ENCODE measurements at places on chromosomes 13 and 19.

GRCh38 chr13:101711307-101712025 lies 259.0 kb downstream of the ITGBL1 start:
- DNase-seq: no peak

DNA sequence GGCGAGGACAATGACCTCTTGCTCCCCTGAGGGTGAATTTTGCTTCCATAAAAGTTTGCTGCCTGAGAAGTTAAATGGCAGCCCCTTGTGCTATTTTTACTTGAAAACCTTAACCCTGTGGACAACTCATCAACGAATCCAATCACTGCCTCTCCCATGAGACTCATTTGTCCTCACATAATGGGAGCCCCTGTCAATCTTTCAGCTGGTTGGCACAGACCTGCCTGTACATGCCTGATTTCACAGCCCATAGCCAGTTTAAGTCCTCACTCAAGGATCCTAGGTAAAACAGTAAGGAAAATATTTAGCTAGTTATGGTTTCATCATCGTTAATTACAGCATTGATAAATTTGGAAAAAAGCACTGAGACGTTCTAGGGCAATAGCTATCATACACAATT lies 207.4 kb downstream of the NHLRC3 start:
- DNase-seq: no peak

GRCh38 chr13:27432611-27433210 lies 8.3 kb downstream of the GTF3A start:
- no peak for DNase-seq

DNA sequence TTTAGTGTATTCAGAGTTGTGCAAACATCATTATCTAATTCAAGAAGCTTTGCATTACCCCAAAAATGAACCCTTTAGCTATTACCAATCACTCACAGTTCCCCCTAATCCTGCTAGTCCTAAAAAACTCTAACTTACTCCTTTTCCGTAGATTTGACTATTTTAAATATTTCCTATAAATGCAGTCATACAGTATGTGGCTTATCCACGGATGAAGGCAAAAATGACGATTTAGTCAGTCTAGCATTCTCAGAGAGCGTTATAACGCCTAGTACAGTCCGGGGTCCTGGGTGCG lies 587 bp upstream of the ZNF383 start:
- no peak for DNase-seq

- no peak for DNase-seq
Measured at GRCh38 chr19:39324242-39324842, 3.7 kb upstream of the LRFN1 start.

- DNase-seq: peak; percentile 64
Measured at GRCh38 chr19:4304538-4305256, at the start of gene FSD1. Gene FSD1, plus strand, starts transcription at chr19:4304598. Its CDS starts 149 bp downstream, at chr19:4304747.

GRCh38 chr13:50915565-50915964 lies 6.0 kb downstream of the RNASEH2B start:
- no peak for DNase-seq

DNA sequence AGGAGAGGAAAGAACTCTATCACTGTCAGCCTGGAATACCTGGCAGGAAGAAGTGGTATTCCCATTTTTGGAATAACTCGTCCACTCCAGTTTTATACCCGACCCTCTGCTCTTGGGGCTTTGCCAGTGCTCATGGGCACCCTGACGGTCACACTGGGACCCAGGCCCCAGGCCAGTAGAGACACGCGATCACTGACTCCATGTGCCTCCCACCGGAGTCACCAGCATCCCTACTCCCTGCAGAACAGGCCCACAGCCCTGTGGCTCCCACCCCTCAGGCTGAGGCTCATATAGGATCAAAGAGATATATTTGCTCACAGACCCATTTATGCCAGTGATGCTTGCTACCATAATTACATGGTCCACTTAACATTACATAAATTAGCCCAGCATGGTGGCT lies 3.5 kb downstream of the GRTP1 start:
- DNase-seq: no peak

DNA sequence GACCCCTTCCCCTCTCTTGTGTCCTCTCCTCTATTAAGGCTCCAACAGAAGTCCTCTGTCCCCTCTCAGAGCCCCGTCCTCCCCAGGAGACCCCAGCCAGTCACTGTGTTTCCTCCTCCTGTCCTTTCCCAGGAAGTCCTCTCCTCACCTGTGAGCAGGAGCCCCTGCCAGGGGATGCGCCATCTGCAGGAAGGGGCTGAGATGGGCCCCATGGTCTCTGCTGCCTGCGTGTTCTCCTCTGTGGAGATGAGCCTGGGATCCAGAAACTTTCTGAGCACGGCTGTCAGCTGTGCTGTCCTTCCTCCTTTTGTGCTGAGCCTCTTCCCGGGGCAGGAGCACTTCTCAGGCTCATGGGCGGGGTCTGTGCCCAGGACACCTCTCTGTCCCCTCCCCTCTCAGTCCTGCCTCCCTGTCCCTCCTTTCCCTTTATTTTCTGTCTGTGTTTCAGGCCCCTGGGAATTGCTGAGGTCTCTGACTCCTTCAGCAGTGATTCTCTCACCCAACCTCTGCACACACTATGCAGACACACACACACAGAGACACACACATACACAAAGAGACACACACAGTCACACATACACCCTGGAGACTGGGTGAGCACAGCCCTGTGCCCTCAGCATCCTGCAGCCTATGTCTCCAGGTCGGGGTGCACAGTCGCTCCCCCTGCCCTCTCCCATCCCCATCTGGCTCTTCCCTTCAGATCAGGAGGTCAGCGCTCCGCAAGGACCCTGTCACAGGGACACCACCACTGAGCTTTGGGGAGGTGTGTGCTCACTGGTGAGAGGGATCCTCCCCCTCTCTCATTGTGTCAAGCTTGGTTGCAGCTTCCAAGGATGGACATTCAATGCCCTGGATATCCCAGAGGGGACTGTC lies at the start of gene CEACAM8:
Gene CEACAM8 (minus strand): TSS at position 308 of the 873 bp plus-strand sequence. CDS start 96 bp downstream, at position 212.
- DNase-seq: no peak

DNA sequence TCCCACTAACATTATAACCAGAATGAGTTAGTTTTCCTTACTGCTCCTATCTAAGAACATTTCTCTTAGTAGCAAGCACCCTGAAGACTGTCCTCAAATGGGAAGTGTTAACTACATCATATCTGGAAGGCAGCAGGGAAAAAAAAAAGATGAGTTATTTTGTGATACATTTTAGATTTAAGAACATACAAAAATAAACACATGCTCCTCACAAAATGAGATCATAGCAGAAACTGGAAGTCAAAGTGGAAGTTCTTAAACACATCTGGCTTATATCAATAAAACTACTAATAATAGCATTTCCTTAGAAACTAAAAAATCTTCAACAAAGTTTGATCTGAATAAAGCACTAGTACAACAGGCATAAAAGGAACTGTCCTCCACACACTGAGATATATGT lies 70.4 kb downstream of the SLITRK6 start:
- no peak for DNase-seq

- DNase-seq: no peak
Measured at GRCh38 chr13:113864273-113864890, 506 bp upstream of the GAS6 start.

DNA sequence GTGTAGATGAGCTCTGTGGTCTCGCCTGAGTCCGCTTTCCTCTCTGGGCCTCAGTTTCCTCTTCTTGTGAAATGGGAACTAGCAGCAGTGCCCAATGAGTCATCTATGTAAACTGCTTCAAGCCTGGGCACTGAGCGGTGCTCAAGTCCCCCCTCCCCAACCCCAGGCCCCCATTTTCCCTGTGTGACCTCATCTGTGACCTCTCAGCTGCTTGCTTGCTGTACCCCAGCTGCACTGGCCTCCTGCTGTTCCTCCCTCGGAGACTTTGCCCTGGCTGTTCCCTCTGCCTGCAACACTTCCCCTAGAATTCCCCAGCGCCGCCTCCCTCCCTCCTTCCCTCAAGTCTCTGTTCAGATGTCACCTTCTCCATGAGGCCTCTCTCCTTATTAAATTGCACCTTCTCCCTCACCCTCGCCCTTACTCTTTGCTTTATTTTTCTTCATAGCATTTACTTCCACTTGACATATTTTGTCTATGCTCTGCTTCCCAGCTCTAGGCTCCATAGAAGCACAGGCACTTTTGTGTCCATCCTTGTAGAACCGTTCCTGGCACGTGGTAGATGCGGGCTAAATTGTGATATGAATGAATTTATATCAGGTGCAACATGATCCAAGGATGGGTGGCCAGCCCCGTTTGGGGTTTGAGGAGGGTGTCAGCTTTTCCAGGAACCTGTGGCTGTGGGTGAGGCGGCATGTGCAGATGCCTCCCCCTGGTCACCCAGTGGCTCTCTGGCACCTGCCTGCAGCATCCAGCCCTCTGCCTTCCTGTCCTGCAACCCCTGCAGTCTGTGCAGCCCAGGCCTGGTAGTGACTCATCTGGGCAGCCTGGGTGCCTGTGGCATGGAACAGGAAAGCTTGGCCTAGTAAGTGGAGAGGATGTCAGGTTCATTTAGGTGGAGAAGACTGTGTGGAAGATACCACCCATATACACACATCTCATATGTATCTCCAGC lies 26.3 kb downstream of the SIPA1L3 start:
- DNase-seq: no peak

DNA sequence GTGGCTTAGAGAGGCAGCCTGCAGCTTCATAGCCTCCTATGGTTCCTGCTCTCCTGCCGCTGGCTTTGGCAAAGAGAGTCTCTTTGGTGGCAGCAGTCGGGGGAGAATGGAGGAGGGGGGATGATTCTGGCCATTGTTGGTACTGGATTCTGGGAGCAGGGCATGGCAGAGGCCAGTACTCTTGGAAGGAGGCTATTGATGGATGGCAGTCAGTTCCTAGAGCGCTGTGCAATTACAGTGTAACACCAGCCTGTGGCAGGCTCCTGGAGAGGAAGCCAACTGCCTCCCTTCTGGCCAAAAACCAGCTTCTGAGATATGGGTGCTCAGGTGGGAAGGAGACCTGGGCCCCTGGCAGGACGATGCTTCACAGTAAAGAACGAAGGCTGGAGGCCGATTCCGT lies 47.9 kb upstream of the TMTC4 start:
- no peak for DNase-seq

GRCh38 chr13:79668201-79668752 lies 187.3 kb downstream of the NDFIP2 start:
- DNase-seq: no peak

GRCh38 chr13:34013061-34013460 lies 195.1 kb downstream of the RFC3 start:
- DNase-seq: no peak

GRCh38 chr19:53818756-53819155 lies 5.4 kb downstream of the NLRP12 start:
- no peak for DNase-seq

GRCh38 chr19:10146142-10146541 lies 26.4 kb upstream of the EIF3G start:
- no peak for DNase-seq

GRCh38 chr19:13033244-13033643 lies 38.0 kb downstream of the NFIX start:
- DNase-seq: no peak

GRCh38 chr19:55482156-55482961 lies 2.6 kb upstream of the NAT14 start:
- no peak for DNase-seq

GRCh38 chr19:48715681-48716171 lies 3.8 kb downstream of the MAMSTR start:
- no peak for DNase-seq

DNA sequence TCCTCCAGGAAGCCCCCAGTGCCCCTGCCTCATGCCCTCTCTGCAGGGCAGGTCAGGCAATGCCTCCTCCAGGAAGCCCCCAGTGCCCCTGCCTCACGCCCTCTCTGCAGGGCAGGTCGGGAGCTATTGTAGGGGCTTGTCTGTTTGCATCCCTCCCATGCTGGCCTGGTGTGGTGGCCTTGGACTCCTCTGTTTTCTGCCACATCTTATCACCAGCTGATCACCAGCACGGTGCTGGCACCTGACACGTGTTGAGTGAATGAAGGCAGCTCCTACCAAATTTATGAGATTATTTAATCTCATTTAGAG lies 51.5 kb upstream of the C13orf46 start:
- DNase-seq: no peak

DNA sequence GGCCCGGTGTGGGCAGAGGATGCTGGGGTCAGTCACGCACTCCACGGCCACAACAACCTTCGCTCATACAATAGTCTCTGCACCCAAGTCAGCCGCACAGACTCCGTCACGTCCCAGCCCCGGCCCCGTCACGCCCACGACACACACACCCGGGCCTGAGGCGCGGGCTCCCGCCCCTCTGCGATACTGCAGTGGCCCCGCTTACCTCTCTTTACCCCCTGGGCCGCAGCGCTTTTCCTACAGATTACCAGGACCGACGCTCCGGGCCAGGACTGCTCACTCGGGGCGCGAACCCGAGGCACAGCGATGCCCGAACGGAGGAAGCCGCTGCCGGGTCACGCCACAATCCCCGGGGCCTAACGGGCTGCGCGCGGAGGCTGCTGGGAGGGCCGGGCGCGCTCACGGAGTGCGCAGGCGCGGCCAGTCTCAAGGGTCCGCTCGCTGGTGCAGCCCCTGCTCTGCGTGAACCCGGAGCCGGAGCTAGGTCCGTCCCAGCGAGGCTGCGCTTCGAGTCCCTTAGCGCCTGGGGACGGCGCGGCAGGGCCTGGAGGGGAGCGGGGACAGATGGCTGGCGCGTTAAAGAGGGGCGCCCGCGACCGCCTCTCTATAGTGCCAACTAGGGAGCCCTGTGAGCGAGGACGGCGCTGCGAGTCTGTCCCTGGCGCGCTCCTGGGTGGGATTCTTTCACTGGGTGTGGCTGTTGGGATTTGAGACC lies at the start of gene ZFP82:
Gene ZFP82 (minus strand): TSS at position 358 of the 715 bp plus-strand sequence. CDS start 8,855 bp downstream, outside the sequence.
- peak; percentile 80 for DNase-seq

DNA sequence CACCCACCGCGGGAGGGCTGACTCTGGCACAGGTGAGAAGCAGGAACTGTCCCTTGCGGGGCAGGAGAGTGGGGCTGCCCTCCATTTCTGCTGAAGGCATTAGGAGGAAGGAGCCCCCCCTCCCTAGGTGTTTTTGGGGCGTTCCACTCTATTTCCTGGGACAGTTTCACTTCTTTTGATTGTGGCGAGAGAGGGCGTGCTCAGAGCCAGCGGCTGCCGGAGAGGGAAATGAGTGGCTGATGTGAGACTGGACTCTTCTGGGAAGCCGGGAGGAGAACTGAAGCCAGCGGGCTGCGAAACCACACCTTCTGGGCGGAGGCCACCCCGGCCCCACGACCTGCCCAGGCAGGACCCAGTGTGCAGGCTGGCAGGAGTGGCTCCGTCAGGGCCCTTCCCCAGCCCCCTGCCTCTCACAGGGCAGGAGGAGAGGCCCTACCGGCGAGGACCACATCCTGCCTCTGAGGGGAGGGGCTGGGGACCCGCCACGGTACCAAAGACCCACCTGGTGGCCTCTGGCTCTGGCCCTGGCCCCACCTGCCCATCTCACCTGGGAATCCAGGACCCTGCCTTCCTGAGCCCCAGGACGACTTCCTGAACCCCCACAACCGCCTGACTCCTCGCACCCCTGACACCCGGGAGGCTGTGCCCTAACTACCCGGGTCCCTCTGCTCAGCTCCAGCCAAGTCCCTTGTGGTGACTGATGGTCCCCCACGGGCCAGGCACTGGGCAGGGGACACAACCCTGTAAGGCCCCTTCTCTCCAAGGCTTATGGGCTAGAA lies 25.9 kb downstream of the MPND start:
- peak; percentile 42 for DNase-seq

GRCh38 chr19:18119013-18119716 lies 21.6 kb downstream of the MAST3 start:
- DNase-seq: no peak
